ENCODE measurements at places on chromosomes 3 and 15.

DNA sequence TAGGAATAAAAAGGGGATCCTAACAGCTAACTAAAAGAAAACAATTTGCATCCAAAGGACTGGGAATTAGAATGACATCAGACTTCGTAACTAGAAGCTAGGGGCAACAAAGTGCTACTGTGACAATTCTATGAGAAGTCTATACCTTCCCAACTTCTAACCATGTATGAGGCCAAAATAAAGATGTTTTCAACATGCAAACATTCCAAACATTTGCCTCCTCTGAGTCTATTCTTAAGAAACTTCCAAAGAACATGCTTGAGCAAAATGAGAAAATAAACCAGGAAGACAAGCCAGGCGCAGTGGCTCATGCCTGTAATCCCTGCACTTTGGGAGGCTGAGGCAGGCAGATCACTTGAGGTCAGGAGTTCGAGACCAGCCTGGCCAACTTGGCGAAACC, 13.1 kb upstream of the RNF7 start:
- DNase-seq, result no peak

DNA sequence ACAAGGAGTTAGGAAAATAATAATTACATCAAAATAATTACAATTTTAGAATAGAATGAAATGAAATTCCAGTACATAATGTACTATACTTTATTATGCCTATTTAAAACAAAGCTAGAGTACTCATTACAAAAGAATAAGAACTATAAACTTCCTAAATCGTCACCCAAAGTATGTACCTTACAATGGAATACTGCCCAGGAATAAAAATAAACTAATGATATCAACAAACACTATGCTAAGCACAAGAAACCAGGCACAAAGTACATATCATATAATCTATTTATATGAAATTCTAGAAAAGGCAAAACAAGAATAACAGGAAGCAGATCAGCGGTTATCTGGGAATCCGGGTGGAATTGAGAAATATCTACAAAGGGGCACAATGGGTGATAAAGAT, 84.7 kb downstream of the MYO9A start:
- no peak for DNase-seq

GRCh38 chr3:188168186-188168585, 14.2 kb downstream of the LPP start:
- DNase-seq, result no peak

DNA sequence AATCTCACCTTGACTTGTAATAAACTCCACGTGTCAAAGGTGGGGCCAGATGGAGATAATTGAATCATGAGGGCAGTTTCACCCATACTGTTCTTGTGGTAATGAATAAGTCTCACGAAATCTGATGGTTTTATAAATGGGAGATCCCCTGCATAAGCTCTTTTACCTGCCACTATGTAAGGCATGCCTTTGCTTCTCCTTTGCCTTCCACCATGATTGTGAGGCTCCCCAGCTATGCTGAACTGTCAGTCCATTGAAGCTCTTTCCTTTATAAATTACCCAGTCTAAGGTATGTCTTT, 45.5 kb downstream of the SUCNR1 start:
- DNase-seq, result no peak

DNA sequence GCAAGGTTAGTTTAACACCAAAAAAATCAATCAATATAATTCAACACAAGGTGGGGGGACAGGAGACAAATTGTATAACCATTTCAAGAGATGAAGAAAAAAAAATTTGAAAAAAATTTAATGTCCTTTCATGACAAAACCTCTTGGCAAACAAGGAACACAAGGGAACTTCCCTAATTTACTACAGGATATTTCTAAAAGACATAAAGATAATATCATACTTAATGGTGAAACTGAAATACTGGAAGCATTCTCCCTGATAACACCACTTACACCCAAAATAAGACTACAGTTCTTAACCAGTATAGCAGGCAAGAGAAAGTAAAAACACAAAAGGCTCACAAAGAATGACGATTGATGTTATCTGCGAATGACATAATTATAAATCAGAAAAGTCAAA, 44.7 kb downstream of the IFT57 start:
- no peak for DNase-seq

DNA sequence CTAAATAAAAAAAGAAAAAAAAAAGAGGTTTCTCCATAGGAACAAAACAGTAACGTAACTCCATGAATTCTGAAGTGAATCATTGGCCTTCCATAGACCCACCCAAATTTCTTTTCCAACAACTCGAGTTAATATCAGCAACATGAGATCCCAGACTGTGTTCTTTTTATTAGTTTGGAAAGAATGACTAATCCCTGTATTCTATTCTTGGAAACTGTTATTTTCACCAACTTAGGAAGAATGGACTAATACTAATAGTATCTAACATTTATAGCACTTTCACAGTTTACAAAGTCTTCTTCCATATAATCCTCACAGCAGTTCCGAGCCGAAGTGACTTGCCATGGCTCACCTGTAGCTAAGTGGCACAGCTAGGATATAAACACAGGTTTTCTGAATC, 72.7 kb upstream of the SLC4A7 start:
- no peak for DNase-seq

All from stimulated activated CD8-positive, alpha-beta memory T cell treated with anti-CD3 and anti-CD28 coated beads, Interleukin-4, amount 100 ng/mL, for 4 hours (primary cell).